PC-9 (cell line): ENCODE measurements at places on chromosomes 4 and X.

DNA sequence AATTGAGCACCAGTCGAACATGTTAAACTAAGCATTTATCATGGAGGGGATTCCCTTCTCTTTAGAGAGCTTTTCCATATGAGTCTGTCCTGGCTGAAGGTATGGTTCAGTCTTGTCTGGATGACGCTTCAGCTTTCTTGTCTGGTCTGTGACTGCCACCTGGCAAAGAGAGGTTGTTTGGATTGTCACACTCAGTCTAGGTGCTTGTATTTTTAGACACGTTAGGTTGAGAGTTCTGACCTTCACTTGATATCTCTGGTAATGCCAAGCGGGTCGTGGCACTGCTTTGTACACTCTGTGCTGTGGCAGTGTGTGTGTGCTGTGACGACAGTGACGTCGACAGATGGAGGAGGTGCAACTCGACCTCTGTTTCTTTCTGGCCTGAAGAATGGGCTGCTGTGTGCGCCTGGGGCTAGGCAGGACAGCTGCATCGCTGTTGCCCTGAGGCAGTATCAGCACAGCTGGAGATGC lies 12.6 kb downstream of the NOCT start:
- no peak for DNase-seq

DNA sequence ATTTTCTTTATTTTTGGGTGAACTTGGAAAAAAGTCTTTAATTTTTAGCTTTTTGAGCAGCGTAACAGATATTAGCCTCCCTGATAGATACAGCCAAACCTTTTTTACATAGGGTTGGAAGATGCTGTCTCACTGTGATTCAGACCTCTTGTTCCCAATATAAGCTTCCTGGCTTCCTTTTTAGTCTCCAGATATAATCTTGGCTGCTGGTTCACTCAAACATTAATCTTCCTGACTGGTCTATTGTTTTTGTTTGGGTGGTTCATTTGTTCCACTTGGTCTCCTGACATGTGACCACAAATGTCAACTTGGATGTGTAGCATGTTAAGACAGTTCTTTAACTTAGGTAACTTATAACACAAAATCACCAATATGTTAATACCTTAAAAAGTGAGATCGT lies 23.0 kb downstream of the RPA4 start:
- DNase-seq, result no peak

DNA sequence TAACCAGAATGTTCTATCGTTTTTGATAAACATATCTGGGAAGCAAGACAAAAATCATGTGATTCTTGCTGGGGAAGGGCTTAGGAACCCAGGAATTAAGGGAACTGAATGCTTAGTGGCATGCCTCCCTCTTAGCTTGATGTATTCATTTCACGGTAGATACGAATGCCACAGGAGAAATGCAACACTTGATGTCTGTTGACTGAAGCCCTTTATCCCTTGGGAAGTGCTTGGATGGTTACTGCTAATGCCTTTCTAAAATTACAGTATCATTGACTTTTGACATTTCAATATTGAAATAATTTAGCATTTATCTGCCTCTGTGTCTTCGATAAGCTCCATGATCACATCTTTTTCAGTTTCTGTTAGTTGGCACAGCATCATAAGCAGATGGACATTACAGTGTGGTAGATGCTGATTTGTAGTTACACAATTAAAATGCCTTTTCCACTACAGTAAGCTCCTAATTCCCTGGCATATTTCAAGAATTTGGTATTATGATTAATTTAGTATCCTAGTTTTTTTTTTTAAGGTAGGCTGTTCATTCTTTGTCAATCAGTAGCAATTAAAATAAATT lies 226.7 kb downstream of the ARHGAP10 start:
- no peak for DNase-seq

DNA sequence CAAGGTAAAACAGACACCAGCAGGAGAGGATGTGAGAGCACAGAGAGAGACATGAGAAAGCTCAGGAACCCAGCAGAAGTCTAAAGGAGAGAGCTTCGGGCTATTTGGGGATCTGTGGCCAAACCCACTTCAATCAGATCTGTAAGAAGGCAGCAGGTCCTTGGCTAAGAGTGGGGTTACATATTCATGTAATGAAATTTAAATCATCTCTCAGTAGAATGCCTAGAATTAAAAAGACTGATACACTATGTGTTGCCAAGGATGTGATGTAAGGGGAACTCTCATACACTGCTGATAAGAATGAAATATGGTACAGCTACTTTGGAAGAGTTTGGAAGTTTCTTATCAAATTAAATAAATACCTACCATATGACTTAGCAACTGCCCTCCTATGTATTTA lies 35.8 kb downstream of the PDE5A start:
- DNase-seq, result no peak

GRCh38 chr4:182642831-182643230 lies 274.4 kb downstream of the DCTD start:
- DNase-seq, result no peak

GRCh38 chrX:153057281-153057680 lies 1.0 kb downstream of the PNMA3 start:
- no peak for DNase-seq

- DNase-seq, result no peak
Measured at GRCh38 chr4:154953691-154954090, 172.6 kb downstream of the RBM46 start.

DNA sequence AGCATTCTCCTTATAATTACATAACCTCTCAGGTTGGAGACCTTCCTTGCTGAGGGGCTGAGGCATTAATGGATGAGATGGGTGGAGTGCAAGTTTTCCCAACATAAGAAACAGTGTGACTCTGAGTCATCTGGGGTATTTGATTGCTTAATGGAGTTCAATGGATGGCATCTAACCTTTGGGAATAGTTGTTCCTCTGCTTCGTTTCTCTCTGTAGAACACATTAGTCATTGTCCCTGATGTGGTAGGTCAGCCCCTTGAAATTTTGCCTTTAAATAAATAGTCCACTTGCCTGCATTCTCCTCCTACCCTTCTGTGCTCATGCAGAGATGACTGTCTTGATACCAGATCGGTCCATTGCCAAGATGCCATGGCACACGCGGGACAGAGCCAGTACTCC lies 38.6 kb downstream of the SLITRK2 start:
- no peak for DNase-seq

GRCh38 chr4:102308032-102308799 lies 37.1 kb downstream of the SLC39A8 start:
- no peak for DNase-seq

- no peak for DNase-seq
Measured at GRCh38 chr4:39521253-39521919, 5.9 kb downstream of the UGDH start.

- no peak for DNase-seq
Measured at GRCh38 chr4:89834486-89835209, 2.3 kb downstream of the SNCA start.

- no peak for DNase-seq
Measured at GRCh38 chr4:135670548-135670947, 1469.0 kb upstream of the PABPC4L start.

GRCh38 chr4:126779436-126780166 lies 853.2 kb upstream of the INTU start:
- peak; percentile 15 for DNase-seq

GRCh38 chrX:79325263-79325958 lies 41.7 kb downstream of the ITM2A start:
- DNase-seq, result no peak

GRCh38 chr4:182724414-182724813 lies 192.8 kb downstream of the DCTD start:
- no peak for DNase-seq
